Lung (tissue), 17 donors: ENCODE measurements at places on chromosomes 12 and 14. TPM values are rescaled to one million over a fixed set of nuclear protein-coding genes. Genes with fewer than 3 reads are reported as not detected.

GRCh38 chr14:68380329-68380741 lies 412.5 kb downstream of the ZFP36L1 start:
- no peaks in the 10 kb centered on the region for H3K27me3 ChIP-seq
- DNase-seq, result no peak

The ERC1 gene
- 78.2 TPM for total RNA-seq

GRCh38 chr14:21308132-21308478 lies 28.2 kb downstream of the RPGRIP1 start:
- H3K27ac ChIP-seq, result no peak overlapping the region
- H3K4me1 ChIP-seq, result no peaks in the 10 kb centered on the region
- no peak overlapping the region for H3K4me3 ChIP-seq
- H3K27me3 ChIP-seq, result no peaks in the 10 kb centered on the region

DNA sequence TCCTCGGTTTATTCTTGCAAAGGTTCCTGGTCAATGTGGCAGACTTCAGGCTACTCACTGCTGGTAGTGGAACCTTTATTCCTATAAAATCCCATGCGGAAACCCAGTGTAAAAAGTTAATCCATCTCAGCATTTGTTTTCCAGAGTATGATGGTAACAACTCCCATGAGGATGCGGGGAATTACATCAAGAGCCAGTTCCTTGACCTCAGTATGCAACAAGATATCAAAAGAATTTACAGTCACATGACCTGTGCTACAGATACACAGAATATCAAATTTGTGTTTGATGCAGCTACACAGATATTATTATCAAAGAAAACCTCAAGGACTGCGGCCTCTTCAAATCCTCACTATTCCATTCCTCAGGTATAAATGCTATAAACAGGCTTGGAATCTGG lies 19.3 kb downstream of the CPM start:
- H3K27ac ChIP-seq, result no peak overlapping the region
- H3K4me3 ChIP-seq, result no peak overlapping the region
- no peak for DNase-seq
- no peaks in the 10 kb centered on the region for H3K4me1 ChIP-seq

GRCh38 chr12:59736786-59737185 lies 141.0 kb downstream of the SLC16A7 start:
- H3K4me1 ChIP-seq, result no peaks in the 10 kb centered on the region
- peaks cover 4% of the 10 kb centered on the region for H3K36me3 ChIP-seq
- H3K27me3 ChIP-seq, result no peaks in the 10 kb centered on the region
- no peak overlapping the region for H3K27ac ChIP-seq
- no peak overlapping the region for H3K4me3 ChIP-seq
